Uterus (tissue), 4 donors: ENCODE measurements at places on chromosomes 5 and 9. TPM values are rescaled to one million over a fixed set of nuclear protein-coding genes. Genes with fewer than 3 reads are reported as not detected.

Gene WDR38
- not detected for total RNA-seq

Gene PTGDS
- 116 TPM for total RNA-seq

Gene SLC34A3
- not detected for total RNA-seq

Gene SHOC1
- not detected for total RNA-seq

Gene DOCK2
- 2.0 TPM for total RNA-seq

GRCh38 chr5:122169350-122170103 is 40.2 kb downstream of the ZNF474 start:
- DNase-seq: no peak

DNA sequence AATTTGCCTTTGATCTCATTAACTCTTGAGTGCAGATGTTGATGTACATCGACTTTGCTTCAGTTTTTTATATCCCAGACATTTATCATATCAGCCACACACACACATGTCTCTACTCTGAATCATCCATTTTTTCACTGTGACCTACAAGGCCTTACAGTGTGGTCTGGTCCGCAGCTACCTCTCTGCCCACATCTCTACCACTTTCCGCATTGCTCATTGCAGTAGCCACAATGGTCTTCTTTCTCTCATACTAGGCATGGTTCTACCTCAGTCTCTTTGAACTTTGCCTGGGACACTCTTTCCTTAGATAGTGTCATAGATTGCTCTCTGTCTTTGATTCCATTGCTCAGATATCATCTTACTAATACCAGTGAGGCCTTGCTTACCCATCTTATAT is 87.9 kb upstream of the FSD1L start:
- DNase-seq: no peak

DNA sequence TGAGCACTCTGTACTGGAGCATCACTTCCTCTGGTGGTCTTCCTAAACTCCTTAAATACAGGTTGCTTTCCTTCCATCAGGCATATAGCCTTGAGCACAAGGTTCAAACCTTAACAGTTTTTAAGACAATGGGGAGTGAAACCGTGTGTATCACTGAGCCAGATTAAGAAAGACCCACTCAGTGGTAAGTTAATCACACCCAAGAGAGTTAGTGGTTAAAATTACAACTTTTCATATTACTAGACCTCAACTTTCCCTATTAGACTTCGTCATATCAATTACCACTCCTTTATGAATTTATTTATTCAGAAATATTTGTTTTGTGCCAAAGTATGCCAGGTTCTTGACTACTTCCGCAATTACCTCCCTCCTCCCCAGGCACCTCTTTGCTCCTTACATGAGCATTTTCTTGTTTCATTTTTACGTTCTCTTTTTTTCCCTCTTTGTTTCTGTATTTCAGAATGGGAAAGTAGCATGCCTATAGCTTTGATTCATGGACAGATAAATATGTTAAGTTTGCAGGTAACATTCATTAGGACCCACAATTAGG is 351.0 kb downstream of the KIAA0825 start:
- DNase-seq: no peak
